ENCODE measurements at places on chromosomes 2 and 18. TPM values are rescaled to one million over a fixed set of nuclear protein-coding genes. Genes with fewer than 3 reads are reported as not detected.

The PLGLB2 gene
- not detected for total RNA-seq

The RPE gene
- 77.8 TPM for total RNA-seq

The CHMP1B gene
- total RNA-seq, result 43.2 TPM

The GAL3ST2 gene
- total RNA-seq, result not detected

The SMAD7 gene
- total RNA-seq, result 13.8 TPM

The DAPL1 gene
- not detected for total RNA-seq

The SLC35F6 gene
- 11.6 TPM for total RNA-seq

- H3K27me3 ChIP-seq, result no peaks in the 10 kb centered on the region
- H3K4me3 ChIP-seq, result no peak overlapping the region
- DNase-seq, result no peak
- no peaks in the 10 kb centered on the region for H3K4me1 ChIP-seq
These were observed 66.7 kb downstream of the KIAA1328 start for GRCh38 chr18:36895606-36896005.

GRCh38 chr2:226511311-226511710 lies 288.3 kb downstream of the IRS1 start:
- no peaks in the 10 kb centered on the region for H3K36me3 ChIP-seq
- H3K27ac ChIP-seq, result no peak overlapping the region
- no peaks in the 10 kb centered on the region for H3K4me1 ChIP-seq
- no peak for DNase-seq

DNA sequence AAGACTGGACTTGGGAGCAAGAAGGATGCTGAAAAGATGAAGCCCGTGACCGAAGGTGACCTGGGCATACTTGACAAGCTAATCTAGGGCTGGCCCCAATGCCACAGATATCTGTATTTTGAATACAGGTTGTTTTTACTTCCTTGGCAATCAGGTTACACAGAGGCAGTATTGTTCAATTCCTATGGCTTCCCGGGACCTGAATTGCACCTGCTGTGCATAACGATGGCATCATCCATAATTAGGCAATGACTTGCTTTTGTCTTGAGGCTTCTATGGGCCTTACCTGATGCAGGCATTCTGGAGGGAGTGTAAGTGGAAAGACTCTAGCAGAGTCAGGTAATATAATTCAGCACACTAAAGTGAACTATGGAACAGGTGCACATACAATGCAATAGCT lies 60.6 kb upstream of the CUL3 start:
- no peaks in the 10 kb centered on the region for H3K36me3 ChIP-seq
- no peaks in the 10 kb centered on the region for H3K4me1 ChIP-seq
- no peak overlapping the region for H3K27ac ChIP-seq
- H3K4me3 ChIP-seq, result no peak overlapping the region

DNA sequence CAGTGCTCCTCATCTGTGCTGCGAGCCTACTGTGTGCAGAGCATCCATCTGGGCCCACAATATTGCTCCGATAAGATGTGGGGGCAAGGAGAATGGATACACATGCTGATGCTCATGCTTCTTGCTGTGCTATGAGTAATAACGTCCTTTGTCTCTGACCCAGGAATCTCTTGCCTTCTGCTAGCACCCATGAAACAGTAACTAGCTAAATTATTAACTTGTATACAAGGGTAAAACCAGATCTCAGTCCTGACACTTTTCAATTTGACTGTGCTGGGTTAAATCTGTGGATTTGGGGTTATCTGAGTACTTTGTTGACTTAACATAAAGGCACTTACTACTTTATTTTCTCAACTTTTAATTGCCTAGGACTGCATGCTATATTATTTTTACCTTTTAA lies 357.6 kb downstream of the SLC4A3 start:
- no peak overlapping the region for H3K27ac ChIP-seq
- no peaks in the 10 kb centered on the region for H3K36me3 ChIP-seq
- H3K4me3 ChIP-seq, result no peak overlapping the region
- H3K4me1 ChIP-seq, result no peaks in the 10 kb centered on the region

- no peak for DNase-seq
- H3K27me3 ChIP-seq, result no peaks in the 10 kb centered on the region
- H3K27ac ChIP-seq, result no peak overlapping the region
These were observed 299.1 kb downstream of the PAX3 start for GRCh38 chr2:221999717-222000116.

- DNase-seq, result no peak
- H3K36me3 ChIP-seq, result peaks cover 13% of the 10 kb centered on the region
- no peak overlapping the region for H3K27ac ChIP-seq
- peak overlapping the region; percentile 93 for H3K4me3 ChIP-seq
These were observed 708 bp downstream of the ZNF24 start for GRCh38 chr18:35343488-35343935.

DNA sequence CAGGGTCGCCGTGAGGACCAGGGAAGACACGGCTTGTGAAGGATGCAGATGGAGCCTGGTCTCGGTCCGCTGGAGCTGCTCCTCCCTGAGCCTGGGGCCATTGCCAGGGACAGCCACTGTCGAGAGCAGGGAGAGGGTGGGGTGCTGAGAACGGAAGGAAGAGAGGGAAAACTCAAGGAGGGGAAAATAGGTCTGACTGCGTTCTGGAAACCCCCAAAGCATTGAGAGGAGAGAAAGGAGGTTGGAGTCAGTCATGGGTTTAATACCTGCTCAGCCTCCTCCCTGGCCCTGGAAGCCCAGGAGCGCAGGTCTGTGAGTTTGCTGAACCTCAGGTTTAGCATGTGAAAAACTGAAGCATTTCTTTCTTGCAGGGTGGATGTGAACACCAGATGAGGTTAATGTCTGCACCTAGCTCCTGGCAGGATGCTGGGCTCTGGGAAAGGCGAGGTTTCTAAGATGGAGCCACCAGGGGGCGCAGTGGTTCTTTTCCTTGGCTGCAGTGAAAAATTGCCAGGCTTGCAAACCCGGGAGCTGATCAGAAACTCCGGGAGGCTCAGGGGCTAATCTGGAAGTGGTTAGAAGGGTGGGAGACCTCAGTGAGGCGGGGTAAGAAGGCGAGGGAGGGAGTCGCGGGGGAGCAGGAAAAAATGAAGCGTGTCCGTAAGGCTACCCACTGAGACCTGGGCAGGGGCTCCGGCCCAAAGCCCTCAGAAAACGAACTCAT lies 33.6 kb upstream of the RNF149 start:
- H3K36me3 ChIP-seq, result no peaks in the 10 kb centered on the region
- no peak overlapping the region for H3K4me3 ChIP-seq
- H3K27me3 ChIP-seq, result no peaks in the 10 kb centered on the region
- DNase-seq, result peak; percentile 97

GRCh38 chr2:169822036-169822435 lies 2.7 kb downstream of the METTL5 start:
- peaks cover 2% of the 10 kb centered on the region for H3K36me3 ChIP-seq
- H3K4me3 ChIP-seq, result no peak overlapping the region
- peaks cover 2% of the 10 kb centered on the region for H3K4me1 ChIP-seq
- no peak overlapping the region for H3K27ac ChIP-seq
- H3K27me3 ChIP-seq, result no peaks in the 10 kb centered on the region
- DNase-seq, result no peak

GRCh38 chr18:2050702-2051201 lies 520.6 kb downstream of the METTL4 start:
- H3K36me3 ChIP-seq, result no peaks in the 10 kb centered on the region
- no peak for DNase-seq
- no peaks in the 10 kb centered on the region for H3K4me1 ChIP-seq
- H3K27ac ChIP-seq, result no peak overlapping the region
- no peaks in the 10 kb centered on the region for H3K27me3 ChIP-seq
- H3K4me3 ChIP-seq, result no peak overlapping the region

DNA sequence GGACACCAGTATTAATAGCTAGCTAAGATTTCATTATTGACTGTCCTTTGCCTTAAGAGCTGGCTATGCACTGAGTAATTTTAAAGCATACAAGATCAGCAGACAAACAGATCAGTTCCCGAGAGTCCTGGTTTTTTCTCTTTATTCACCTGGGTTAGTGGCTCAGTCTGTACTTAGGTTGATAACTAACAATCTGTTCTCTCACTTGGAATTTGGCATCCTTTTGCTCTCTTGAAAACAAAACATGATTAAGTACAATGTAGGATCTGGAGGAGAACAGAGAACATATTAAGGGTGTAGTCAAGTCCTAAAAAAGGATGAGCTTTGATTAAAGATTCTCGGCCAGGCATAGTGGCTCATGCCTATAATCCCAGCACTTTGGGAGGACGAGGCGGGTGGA lies 16.6 kb downstream of the ARPC2 start:
- H3K27me3 ChIP-seq, result no peaks in the 10 kb centered on the region
- no peak overlapping the region for H3K4me3 ChIP-seq
- DNase-seq, result no peak

DNA sequence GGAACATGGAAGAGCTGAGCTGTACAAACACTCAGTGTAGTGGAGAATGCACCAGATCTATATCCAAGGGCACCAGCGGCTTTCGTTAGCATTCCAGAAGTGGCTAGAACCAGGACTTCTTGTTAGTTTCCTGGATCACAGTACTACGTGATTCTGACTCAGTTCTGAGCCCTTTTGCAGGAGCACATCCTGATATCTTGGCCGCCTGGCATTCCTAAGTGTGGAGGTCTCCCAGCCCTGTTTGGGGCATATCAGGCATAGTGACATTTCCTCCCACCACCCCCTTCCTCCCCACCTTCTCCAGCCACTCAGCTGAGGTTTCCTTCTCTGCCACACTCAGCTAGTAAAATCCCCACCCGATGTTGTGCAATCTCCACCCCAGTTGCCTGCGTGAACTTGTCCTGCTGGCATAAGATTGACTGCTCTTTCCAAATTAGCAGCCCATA lies 63.4 kb downstream of the BMP10 start:
- no peaks in the 10 kb centered on the region for H3K4me1 ChIP-seq
- H3K27me3 ChIP-seq, result no peaks in the 10 kb centered on the region
- H3K27ac ChIP-seq, result no peak overlapping the region
- DNase-seq, result no peak
- H3K36me3 ChIP-seq, result no peaks in the 10 kb centered on the region

- peak overlapping the region; percentile 94 for H3K4me3 ChIP-seq
- H3K27me3 ChIP-seq, result no peaks in the 10 kb centered on the region
- H3K27ac ChIP-seq, result peak overlapping the region; percentile 89
- DNase-seq, result peak; percentile 73
These were observed 605 bp downstream of the REV1 start for GRCh38 chr2:99489063-99489760.

DNA sequence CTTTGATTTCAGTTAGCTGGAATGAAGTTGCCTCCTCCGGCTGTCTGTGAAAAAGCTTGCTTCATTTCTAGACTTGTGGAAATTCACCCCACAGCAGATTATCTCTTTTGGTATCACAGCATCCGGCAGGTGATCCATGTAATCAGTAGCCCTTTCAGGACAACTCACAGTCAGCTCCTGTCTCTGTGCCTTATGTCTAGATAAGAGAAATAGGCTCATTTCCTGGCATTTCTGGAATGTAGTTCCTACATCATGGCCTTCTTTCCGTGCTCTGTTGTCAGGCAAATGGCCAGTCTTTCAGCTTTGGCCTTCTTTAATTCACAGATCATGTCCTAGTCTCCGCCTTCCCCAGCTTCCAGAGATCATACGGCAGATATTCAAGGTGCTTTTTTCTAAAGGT lies 455.4 kb downstream of the NUP35 start:
- no peaks in the 10 kb centered on the region for H3K27me3 ChIP-seq
- DNase-seq, result no peak
- no peak overlapping the region for H3K4me3 ChIP-seq
- H3K4me1 ChIP-seq, result no peaks in the 10 kb centered on the region
- H3K36me3 ChIP-seq, result no peaks in the 10 kb centered on the region

DNA sequence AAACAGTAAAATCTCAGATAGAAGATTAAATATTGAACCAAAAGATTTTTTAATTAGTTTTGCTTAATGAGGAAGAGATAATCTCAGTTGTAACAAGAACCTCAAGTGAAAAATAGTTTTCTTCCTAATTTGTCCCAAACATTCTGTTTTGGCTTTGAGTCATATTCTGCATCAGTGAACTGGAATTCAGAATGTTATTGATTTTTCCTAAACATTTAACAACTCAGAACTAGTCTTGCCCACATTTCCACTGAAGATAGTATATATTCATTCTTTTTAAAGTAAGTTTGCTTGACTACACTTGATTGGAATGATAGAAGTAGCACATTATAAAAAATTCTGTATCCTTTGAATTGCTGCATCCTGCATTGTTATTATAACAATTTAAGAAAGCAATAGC lies 85.7 kb upstream of the UGP2 start:
- H3K4me1 ChIP-seq, result no peaks in the 10 kb centered on the region
- H3K27me3 ChIP-seq, result no peaks in the 10 kb centered on the region
- DNase-seq, result no peak
- no peaks in the 10 kb centered on the region for H3K36me3 ChIP-seq
- no peak overlapping the region for H3K27ac ChIP-seq
- H3K4me3 ChIP-seq, result no peak overlapping the region

GRCh38 chr2:149601141-149601796 lies 13.7 kb upstream of the MMADHC start:
- no peaks in the 10 kb centered on the region for H3K4me1 ChIP-seq
- DNase-seq, result no peak
- H3K4me3 ChIP-seq, result no peak overlapping the region
- H3K27ac ChIP-seq, result no peak overlapping the region

GRCh38 chr2:26462511-26463243 lies 15.2 kb downstream of the OTOF start:
- H3K27me3 ChIP-seq, result no peaks in the 10 kb centered on the region
- no peak overlapping the region for H3K4me3 ChIP-seq
- no peaks in the 10 kb centered on the region for H3K36me3 ChIP-seq
- H3K27ac ChIP-seq, result no peak overlapping the region
- H3K4me1 ChIP-seq, result no peaks in the 10 kb centered on the region

GRCh38 chr18:58449464-58449863 lies 179.4 kb downstream of the ALPK2 start:
- no peak overlapping the region for H3K27ac ChIP-seq
- H3K27me3 ChIP-seq, result no peaks in the 10 kb centered on the region
- peaks cover 1% of the 10 kb centered on the region for H3K4me1 ChIP-seq
- H3K4me3 ChIP-seq, result no peak overlapping the region

DNA sequence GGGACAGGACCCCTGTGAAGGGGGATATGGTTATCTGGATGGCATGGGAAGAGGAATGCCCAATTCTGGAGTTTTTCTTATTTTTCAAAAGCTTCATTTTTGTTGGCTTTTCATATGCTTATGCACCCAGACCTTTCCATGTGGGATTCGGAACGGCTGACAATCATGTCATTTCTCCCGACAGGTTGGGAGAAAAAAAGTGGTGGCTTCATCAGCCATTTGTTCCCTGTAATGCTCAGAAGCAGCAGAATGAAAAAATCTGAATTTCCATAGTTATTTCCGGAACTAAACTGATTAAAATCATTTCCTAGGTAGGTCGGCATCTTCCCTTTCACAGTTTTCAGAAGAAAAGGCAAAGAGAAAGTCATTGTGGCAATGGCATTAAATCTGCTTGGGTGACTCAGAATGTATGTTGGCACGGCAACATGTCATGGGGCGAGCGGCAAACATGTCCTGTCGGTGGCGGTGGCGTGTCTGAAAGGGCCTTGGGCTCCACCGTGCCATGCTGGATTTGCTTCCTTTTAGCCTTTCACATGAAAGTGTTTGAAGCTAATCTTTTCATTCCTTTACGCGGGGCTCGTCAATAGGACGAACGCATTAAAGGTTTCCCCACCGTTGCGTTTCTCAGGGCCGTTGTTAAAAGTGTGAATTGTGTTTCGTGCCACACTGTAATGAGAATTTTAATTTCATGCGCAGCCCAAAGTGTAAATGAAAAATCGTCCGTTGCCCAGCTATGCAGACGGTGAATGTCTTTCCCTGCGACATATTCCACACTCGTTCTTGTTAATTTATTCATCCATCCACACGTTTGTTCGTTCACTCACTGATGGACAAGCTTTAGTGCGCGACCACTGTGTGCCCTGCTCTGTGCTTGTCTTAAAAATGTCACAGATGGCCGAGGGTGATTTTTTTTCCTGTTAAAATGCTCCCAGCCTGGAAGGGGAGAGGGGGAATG lies 18.5 kb downstream of the ACKR3 start:
- no peaks in the 10 kb centered on the region for H3K36me3 ChIP-seq
- no peak overlapping the region for H3K27ac ChIP-seq
- no peak for DNase-seq
- no peak overlapping the region for H3K4me3 ChIP-seq
- no peaks in the 10 kb centered on the region for H3K4me1 ChIP-seq

Data from H1 (cell line).